ENCODE measurements at places on chromosomes 3 and 15.

- no peak for DNase-seq
These were observed 118.5 kb downstream of the MYLK start for GRCh38 chr3:123765475-123766128.

- no peak for DNase-seq
These were observed 871.8 kb upstream of the NR2F2 start for GRCh38 chr15:95458721-95459120.

DNA sequence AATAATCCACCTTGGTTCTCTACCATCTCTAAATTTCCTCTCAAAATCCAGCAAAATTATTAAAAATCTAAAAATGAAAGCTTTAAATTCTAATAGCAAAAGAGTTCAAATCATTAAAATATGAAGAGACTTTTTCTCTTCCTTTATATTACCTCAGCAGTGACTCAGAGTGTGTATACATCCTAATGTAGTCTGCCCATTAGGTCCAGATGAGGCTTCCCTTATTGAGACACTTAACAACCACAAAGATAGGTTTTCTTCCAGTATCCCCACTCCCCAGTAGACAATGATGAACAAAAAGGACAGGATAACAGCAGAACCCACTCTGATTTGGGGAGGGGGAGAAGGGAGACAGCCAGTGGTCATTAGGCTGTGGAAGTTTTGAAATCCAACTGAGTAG is 61.5 kb upstream of the DCBLD2 start:
- no peak for DNase-seq

DNA sequence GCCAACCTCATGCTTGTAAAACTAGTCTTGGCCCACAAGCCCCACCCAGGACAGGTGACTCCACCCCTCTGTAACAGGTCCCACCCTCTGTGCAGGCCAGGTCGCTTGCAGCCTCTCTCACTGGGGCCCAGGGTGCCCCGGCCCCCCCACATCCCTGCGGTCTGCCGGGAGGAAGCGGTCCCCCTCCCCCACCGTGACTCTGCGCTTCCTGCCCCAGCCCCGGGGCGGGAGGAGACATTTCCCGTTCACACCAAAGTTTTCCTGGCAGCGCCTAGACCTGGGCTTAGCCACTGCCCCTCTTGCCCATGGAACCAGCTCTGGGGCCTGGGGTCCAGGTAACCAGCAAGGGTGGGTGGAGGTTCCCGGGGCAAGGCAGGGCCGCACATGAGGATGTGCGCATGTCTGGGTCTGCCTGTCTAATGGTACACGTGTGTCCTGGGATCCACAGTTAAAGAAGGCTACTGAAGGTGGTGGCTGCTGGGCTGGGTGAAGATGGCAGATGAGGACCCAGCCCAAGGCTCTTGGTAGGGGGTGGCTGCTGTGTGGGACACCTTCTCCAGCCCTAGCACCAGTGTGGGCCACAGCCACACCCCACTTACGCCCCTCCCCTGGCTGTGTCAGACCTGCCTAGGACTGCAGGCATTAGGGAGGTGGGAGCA is 8.4 kb downstream of the NBEAL2 start:
- no peak for DNase-seq

GRCh38 chr3:37319784-37320183 is 145.4 kb upstream of the LRRFIP2 start:
- no peak for DNase-seq

Measured in NCI-H2171 treated with DMSO at 0.1 percent for 48 hours (cell line).